ENCODE measurements at places on chromosomes 13 and 19.
A peak's percentile ranks its signal among the peaks of the same experiment; 100 is the strongest.

DNA sequence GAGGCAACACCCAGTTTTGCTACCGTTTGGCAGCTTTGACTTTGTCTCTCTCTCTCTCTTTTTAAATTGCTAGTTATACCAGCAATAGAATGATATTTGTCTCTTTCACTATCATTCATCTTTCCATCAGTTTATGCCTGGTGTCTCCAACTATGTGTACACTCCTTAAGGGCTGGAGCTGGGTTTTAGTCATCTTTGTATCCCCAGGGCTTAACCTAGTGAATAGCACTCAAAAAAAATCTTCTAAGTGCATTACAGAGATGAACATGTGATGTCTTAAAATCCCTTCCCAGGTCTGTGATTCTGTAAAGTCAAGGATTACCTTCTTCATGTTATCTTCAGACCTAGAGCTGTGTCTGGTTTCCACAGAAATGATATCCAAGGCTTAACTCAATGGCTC is 7.8 kb upstream of the UBL3 start:
- DNase-seq, result no peak

DNA sequence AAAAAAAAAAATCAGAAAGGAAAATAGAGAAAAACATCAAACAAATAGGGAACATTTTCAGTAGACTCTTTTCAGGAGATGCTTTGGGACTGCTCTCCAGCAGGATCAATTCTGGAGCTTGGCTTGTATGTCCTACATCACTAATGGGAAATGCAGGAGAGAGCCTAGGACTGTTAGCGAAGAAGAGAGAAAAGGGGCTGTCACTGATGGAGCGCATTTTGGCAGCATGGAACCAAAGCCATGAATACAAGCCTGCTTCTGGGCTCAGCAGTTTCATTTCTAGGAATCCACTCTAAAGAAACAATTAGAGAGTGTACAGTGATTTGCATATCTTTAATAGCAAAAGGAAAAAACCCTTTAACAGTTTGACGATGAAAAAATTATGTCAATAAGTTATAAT is 203.9 kb downstream of the NUFIP1 start:
- no peak for DNase-seq

DNA sequence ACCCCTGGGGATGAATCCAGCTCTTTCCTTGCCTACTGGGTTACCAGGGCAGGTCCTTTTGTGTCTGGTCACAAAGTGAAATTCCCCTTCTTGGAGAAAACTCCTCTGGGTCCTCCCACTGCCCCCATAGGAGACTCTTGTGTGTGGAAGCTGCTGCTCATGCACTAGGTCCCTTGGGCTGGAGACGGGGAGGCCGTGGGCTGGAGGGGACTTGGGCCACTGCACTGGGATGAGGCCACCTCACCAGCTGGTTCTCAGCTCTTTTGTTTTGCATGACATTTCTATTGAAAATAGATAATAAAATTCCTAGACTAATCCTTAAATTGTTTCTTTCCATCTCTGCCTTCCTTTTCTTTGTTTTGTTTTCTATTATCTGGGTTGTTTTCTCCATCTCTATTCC is 62.4 kb downstream of the TEX29 start:
- DNase-seq, result no peak

- no peak for DNase-seq
Observed at GRCh38 chr19:18229474-18229873, 3.2 kb upstream of the PDE4C start.

DNA sequence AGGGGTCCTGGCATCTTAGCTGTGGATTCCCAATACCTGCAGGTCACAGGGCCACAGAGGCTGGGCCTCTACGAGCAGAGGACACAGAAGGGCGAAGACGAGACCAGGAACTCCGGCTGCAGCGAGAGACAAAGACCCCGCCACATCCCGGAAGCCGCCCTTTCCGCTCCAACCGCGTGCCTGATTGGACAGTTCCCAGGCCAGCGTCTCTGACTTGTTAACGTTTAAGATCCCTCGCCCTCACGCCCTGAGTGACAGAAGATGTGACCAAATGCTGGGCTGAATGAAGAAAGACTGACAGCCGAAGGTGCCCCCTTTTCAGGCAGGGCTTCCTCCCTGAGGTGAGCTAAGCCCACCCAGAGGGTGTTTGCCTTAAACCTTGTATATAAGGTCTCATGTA is at the start of gene ZNF98:
Gene ZNF98, minus strand, starts transcription at position 136 of the 400 bp plus-strand sequence. Its CDS starts 122 bp downstream, at position 14.
- peak; percentile 73 for DNase-seq

- peak; percentile 67 for DNase-seq
Observed at GRCh38 chr19:43555185-43555770, 20.0 kb downstream of the XRCC1 start.

- no peak for DNase-seq
Observed at GRCh38 chr13:44697058-44697457, 120.9 kb upstream of the TSC22D1 start.

GRCh38 chr13:56755181-56755935 is 385.4 kb upstream of the PRR20A start:
- no peak for DNase-seq

DNA sequence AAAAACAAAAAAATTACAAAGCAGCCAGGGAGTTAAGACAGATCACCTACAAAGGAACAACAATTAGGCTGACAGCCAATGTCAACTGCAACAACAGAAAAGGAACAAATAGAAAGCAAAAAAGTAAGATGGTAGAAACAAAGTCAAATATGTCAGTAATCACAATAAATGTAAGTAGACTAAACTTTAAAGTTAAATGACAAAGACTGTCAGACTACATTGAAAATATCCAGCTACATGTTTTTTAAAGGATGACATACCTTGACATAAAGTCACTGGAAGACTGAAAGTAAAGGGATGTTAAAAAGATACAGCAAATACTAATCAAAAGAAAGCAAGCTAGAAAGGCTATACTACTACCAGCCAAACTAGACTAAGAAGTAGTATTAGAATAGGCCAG is 14.9 kb downstream of the TMEM161A start:
- DNase-seq, result no peak

DNA sequence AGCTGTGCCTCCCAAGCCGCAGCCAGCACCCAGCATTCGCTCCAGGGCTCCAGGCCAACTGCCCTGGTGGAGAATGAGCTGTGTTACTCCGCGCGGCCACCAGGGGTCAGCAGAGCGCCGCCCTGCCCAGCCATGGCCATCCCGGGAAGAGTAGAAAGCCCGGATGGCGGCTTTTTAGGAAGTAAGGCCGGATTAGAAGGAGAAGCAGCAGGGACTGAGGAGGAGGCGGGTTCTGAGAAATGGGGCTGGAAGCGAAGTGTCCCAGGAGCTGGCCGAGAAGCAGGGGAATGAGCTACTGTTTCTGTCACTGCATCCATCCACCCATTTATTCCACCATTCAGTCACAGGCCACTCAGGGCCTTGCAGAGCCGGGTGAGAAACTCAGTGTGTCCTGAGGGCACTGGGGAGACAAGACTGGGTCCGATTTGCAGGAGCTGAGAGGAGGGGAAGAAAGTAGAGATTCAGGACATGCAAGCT is 6.6 kb upstream of the NPAS1 start:
- peak; percentile 91 for DNase-seq

DNA sequence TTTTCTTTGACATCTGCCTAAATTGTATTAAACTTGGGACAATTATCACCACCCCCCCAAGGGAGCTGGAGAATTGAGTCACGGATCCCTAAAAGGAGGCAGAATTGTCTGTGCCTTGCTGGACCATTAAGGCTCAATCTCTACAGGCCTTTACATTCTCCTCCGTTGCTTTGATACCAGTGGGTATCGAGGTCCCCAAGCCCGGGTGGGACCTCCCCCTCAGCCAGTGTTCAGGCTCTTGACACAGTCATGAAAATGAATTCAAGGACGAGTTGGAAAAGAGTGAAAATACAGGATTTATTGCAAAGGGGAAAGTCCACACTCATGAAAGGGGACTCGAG is 5.6 kb downstream of the PPP1R15A start:
- DNase-seq, result no peak

DNA sequence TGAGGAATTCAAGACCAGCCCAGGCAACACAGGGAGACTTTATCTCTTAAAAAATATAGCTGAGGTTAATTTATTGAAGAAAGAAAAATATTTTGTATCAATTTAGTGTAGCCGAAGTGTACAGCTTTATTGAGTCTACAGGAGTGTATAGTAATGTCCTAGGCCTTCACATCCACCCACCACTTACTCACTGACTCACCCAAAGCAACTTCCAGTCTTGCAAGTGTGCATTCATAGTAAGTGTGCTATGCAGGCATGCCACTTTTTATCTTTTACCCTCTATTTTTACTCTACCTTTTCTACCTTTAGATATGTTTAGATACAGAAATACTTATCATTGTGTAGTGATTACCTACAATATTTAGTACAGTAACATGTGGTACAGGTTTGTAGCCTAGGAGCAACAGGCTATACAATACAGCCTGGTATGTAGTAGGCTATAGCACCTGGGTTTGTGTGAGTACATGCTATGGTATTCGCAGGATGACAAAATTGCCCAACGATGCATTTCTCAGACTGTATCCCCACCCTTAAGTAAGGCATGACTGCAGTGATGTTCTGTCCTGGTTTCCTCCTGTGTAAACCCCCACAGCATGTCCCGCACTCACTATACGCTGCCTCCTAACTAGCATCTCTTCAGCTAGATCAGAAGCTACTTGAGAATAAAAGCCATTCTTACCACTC is 15.3 kb upstream of the ATP12A start:
- no peak for DNase-seq

DNA sequence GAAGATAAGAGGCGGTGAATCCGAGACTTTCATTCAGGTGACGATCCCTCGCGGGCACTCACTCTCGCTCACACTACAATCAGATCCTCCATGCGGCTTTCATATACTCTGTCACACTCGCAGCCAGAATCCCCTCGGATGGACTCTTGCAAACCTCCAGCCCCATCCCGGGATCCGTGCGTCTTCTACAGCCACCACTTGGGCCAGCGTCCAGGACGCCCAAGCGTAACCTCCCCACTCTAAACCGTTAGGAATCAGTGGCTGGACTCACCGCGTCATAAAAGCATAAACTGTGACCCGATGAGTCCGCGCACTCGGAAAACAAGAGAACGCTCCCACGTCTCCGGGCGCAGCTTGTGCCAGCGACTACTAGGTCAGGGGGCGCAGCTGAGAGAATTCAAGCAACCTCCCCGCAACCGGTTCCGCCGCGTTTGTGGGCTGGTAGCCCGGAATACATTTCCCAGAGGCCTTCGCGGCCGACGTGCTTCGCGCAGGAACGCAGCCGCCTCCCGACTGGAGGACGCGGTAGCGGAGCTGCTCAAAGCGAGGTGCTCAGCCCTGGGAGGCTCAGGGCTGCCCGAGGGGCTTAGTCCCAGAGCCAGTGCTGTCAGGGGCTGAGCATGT is 27.6 kb downstream of the ZNF607 start:
- DNase-seq, result peak; percentile 92

DNA sequence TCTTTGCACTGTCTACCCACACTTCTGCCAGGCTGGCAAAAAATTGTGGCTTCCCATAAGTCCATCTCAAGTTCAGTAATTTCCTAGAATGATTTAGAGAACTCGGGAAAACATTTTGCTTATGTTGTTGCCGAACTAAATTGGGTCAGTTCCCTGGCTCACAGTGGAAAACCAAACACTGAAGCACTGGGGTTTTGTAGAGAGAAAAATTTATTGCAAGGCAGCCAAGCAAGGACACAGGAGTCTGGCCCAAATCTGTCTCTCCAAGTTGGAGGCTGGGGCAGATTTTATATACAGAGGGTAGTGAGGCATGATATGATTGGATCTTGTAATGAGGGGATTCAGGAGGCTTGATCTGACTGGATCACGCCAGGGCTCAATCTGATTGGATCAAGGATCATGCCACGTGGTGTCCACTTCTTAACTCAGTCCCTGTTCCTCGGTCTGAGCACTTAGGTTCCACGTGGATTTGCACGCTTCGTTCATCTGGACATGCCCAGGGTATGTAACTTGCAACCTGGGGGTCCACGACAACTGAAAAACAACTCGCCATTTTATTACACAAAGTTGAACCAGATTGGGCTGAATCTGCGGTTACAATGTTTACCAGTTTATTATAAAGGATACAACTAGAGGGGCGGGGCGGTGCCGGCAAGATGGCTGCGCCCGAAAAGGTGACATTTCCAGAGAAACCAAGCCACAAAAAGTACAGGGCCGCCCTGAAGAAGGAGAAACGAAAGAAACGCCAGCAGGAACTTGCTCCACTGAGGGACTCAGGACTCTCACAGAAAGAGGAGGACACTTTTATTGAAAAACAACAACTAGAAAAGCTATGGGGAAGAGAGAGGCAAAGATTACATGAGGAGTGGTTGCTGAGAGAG is 7.3 kb downstream of the CD209 start:
- DNase-seq, result no peak

DNA sequence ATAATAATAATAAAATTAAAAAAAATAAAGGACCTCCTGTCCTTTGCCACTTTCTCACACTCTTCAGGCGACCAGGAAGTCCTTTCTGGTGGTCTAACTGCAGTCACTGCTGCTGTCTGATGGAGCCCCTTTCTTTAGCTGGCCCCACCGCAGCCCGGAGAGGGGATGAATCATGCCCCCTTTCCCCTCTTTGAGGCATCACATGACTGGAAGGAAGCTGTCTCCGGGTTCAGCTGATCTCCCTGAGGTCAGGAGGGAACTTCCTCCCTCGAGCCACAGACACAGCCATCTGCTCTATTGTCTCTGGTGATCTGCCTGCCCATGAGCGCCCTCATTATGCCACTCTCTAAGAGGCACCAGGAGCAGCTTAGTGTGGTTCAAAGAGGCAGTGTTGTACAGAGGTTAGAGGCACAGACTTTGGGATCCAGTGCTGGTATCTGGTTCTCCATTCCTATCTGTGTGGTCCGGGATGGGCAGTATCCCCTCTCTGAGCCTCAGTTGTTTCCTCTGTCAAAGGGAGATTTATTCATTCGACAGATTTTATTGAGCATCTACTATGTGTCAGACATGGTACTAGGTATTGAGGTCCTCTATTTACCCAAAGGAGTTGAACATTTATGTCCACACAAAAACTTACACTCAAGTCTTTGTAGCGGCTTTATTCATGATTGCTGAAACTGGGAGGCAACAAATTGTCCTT is 30.0 kb downstream of the VAV1 start:
- peak; percentile 60 for DNase-seq

- DNase-seq, result no peak
Observed at GRCh38 chr19:15289673-15290072, 42.7 kb downstream of the BRD4 start.

- DNase-seq, result no peak
Observed at GRCh38 chr13:79869326-79869725, 388.4 kb downstream of the NDFIP2 start.

GRCh38 chr19:51439021-51439465 is 19.2 kb downstream of the SIGLEC8 start:
- no peak for DNase-seq

DNA sequence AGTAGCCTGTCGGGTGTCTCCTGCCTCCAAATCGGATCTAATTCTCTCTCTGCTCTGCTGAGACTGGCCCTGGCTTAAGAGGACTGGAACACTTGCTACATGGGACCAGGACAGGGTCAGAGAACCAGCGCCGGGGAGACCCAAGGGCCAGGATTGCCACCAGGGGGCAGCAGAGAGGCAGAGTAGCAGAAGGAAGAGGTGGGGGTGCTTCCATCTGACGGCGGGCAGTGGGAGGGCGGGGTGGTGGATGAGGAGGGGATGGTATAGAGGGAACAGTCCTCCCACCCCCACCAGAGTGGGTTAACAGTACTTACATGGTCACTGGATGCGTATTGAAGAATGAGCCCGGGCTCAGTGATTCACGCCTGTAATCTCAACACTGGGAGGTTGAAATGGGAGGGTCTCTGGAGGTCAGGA is 11.9 kb downstream of the SELENOW start:
- peak; percentile 90 for DNase-seq
